ENCODE measurements at places on chromosomes 13 and 19.

- DNase-seq = no peak
Measured at GRCh38 chr13:111313911-111314425, 6.5 kb upstream of the TEX29 start.

DNA sequence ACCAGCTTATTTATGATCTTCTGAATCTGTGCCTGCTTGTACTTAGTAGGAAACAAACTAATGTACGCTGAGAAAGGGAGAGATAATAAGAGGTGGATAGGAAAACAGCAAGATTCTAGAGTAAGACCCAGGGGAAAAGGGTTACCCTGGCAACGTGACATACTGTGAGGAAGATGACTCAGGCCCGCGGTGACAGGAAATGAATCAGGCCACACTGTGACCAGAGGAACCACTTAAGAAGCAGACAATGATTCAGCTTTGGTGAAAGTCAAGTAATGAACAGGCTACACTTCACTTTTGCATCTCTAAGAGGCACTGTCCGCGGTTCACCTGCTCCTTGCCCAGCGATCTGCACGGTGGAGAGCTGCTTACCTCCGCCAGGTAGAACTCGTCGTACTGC lies 158.2 kb downstream of the NALCN start:
- peak; percentile 67 for DNase-seq

DNA sequence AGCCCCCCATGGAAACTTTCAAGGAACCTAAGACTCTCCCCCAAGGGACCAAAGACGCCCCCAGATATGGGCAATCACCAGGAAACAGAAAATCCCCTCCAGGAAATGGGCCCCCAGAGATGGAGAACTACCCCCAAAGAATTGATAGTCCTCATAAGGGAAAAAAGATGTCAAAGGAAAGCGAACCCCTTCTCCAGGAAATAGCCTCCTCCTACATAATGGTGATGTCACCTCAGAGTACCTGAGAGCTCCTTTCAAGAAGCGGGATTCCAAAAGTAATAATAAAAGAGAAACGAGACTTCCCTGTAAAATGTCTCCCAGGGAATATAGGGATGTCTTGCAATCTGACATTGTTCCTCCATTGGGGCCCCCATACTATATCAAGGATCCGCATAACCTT lies 1.1 kb downstream of the CDKN2D start:
- no peak for DNase-seq

DNA sequence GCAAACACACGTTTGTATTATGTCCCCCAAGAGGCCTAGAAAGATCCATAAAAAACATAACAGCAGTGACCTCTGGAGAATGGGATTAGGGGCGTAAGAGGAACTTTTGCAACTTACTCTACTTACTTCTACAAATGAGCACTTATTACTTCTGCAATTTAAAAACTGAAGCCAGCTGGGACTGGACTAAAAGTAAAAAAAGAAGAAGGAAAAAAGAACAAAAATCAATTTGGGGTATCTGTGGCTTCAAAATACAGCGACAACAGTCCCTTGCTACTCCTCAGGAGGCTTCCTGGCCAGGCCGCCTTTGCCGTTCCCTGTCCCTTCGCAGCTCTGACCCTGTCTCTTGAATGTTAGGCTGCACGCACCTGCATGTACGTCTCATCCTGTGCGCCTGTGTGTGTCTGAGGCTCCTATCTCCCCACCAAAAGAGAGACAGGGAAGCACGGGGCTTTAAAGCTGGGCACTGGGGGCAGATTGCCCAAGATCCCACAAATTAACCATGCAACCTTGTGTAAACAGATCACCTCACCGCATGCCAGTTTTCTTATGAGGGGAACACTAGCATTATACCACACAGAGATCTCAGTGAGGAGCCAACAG lies 12.1 kb upstream of the FKRP start:
- DNase-seq = no peak

- DNase-seq = no peak
Measured at GRCh38 chr19:1103132-1103707, 574 bp upstream of the GPX4 start.

DNA sequence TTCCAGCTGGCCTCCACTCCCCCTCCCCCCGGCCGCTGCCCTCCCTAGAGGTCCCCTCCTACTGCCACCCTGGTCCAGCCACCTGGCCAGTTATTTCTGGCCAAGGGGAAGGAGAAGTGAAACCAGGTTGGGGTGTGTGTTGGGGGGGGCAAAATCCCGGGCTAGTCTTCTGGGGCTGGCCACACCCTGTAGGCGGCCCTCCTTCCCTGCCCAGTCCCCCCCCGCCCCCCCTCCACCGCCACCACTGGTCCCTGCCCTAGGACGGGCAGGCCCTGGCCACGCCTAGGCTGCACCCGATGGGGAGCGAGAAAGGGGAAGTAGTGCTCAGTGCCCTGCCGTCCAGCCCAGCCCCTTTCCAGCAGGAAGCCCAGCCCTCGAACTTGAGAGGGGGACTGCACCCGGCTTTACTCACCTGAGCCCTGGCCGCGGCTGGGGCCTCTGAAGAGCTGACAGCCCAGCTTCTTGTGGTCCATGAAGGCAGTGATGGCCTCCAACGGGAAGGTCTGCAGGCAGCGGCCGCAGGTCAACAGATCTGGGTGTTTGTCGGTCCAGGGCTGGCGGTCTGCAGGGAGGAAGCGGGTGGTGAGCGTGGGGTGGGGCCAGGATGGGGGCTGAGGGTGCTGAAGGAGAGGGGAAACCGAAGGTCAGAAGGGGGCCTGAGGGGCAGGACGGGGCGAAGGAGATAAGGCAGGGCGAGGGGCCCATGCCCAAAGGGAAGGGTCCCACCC lies 813 bp downstream of the ZNF296 start:
- no peak for DNase-seq

DNA sequence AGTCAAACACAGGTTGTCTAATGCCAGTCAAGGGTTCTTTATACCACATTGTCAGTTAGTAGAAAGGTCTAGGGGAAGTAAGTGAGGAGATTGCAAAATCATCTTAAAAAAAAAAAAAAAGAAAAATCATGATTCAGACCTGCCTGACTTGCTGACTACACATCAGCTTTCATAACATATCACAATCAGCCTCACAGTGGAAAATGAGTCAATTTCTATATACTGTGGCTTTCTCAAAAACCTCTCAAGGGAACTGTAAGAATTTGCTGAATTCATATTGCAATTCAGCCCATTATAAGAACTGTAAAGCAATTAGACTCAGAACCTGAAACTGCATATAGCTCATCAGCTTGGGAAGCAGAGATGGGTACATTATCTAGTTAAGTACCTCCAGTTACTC lies 75.3 kb upstream of the GPC6 start:
- DNase-seq = no peak

DNA sequence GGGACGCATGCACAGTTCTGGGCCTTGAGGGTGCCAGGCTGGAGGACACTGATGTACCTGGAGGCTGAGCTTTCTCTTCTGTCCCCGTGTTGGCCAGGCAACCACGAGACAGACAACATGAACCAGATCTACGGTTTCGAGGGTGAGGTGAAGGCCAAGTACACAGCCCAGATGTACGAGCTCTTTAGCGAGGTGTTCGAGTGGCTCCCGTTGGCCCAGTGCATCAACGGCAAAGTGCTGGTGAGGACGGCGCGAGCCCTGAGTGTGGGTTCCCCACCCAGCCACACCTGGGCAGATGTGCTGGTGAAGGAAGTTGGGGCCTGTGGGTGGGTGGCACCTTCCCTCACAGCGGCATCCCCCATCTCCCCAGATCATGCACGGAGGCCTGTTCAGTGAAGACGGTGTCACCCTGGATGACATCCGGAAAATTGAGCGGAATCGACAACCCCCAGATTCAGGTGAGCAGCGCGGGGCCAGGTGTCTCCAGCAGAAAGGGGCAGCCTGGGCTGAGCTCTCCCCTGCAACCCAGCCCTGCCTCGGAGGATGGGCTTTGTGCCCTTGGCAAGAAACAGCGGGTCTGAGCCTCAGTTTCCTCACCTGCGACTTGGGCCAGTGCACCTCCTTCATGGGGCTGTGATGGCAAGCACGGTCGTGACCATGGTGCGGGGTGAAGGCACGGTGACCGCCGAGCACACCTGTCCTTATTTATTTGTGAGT lies 26.2 kb downstream of the CCDC8 start:
- DNase-seq = no peak

DNA sequence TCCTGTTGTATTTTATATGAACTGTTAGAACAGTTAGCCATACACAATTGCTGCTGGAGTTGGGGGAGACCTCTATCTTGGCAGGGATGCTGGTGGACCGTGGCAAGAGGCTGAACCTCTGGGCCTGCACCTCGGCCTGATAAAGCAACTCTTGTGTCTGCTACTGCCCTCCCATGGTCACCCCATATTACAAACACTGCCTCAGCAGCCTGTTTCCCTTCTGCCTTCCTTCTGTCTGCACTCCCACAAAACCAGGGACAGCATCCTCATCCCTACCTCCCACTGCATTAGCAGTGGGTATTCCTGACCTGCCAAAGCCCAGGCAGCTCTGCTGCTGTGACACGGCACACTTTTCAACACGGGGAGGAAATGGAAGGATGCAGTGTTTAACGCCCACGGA lies 456.4 kb downstream of the FGF14 start:
- DNase-seq = no peak

DNA sequence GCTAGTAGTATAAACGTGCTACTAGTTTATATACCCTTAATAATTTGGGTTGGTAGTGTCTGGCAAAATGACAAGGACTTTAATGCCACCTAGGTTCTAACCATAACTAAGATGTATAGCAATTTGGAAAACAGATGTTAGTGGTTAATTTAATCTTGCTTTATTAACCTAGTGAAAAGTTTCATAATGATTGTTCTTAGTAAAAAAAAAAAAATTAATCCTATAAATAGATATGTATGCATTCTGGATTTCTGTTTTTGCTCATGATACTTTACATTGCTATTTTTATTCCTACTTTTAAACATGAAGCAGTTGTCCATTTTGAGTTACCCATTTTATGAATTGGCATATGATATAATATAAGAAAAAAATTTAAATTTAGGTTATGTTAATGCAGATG lies 36.3 kb downstream of the DGKH start:
- DNase-seq = no peak

- no peak for DNase-seq
Measured at GRCh38 chr13:20727856-20728255, 24.4 kb downstream of the IL17D start.

DNA sequence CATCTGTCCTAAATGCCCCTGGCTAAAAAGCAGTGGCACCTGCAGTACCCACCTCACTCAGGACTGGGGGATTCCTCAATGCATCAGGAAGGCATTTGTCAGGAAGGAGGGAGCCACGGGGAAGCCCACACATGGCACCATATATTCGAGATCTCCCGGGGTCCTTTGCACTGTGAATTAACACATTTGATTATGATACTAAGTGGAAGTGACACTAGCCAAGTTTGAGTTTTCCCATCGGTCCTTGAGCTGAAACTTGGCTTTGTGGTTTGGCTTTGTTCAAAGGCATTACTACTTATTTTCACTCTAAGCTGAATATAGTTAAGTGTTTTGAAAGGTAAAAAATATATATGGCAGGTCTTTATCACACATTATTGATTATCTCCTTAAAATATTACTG lies 168.7 kb upstream of the MYO16 start:
- DNase-seq = no peak

GRCh38 chr19:7393459-7393858 lies 44.7 kb downstream of the ARHGEF18 start:
- DNase-seq = no peak

GRCh38 chr13:36006894-36007675 lies 124.1 kb downstream of the DCLK1 start:
- no peak for DNase-seq

DNA sequence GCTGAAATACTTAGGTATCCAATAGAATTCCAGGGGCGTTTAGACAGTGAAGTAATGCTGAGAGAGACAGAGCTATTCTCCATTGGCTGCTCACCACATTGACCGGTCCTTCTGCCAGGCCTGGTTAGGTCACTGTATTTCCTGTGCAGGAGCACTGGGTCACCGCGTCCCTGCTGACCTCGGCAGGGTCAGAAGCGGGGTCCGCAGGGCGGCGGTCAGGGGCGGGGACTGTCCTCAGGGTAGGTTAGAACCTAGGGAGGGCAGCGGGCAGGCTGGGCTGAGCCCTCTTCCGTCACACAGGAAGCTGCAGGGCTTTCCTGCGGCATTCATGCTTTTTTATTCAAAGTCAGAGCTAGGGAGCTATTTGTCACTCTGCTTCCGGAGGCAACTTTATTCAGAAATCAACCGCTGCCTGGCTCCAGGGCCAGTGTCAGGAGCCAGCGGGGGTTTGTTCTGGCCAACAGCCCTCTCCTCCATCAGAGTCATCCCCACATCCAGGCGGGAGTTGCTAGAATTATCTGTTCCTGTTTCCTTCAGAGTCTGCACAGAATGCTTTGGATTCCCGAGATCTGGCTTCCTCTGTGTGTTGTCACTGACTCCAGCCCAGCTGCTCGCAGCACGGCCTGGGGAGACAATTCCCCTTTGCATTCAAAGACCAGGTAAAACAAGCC lies 81.2 kb upstream of the WASF3 start:
- no peak for DNase-seq

DNA sequence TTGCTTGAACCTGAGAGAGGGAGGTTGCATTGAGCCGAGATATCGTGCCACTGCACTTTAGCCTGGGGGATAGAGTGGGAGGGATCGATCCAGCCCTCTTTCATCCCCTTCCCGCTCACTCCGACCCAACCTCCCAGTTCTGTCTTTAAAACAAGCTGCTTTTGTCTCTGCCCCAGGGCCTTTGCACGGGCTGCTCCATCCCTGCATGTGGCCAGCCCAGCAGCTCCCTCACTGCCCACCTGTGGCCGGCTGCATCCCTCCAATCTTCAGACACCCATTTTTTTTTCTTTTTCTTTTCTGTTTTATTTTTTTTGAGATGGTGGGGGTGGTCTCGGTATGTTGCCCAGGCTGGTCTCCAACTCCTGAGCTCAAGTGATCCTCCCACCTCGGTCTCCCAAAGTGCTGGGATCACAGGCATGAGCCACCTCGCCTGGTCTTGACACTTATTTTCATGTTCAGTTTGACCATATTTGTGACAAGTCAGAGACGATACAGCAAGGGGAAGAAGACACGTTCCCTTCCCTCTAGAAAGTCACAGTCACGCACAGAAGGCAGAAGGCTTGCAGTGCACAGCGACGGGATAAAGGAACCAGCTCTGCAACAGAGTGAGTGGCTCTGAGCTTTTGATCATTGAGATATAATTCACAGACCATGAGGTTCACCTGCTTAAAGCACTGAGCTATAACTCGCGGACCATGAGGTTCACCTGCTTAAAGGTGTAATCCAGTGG lies 31.8 kb downstream of the EFNA2 start:
- no peak for DNase-seq

DNA sequence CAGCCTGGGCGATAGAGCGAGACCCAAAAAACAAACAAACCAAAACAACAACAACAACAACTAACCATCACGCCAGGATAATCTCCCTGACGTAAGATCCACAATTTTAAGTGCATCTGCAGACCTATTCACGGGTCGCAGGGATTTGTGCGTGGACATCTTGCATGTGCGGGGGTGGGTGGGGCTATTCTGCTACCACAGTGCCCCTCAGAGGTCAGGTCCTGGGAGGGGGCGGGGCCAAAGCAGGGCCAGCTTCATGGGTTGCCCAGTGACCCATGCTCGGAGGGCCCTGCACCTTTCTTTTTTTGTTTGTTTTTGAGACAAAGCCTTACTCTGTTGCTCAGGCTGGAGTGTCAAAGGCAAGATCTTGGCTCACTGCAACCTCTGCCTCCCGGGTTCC lies 2.6 kb upstream of the CDC42EP5 start:
- no peak for DNase-seq

- no peak for DNase-seq
Measured at GRCh38 chr13:21979161-21979806, 308.4 kb downstream of the FGF9 start.
